ENCODE measurements at places on chromosomes 11 and 22.

DNA sequence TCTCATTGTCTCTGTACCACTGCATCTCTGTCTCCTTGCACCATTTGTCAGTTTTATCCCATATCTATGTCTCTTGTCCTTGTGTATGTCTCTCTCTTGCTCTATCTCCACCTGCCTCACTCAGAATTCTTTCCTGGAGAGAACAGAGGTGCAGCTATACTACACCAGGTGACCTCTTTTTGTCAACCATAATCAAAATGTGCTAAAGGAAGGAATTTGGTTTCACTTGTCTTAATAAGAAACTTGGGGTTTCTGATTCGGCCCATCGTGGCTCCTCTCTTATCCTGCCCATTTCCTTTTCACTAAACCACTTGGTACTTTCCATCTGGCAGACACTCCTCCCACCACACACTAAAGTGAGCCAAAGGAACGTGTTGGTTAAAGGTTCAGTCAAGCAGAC is 2.0 kb upstream of the C11orf42 start:
- H3K27ac ChIP-seq: no peak overlapping the region
- no peaks in the 10 kb centered on the region for H3K27me3 ChIP-seq
- DNase-seq: no peak
- H3K4me3 ChIP-seq: no peak overlapping the region

DNA sequence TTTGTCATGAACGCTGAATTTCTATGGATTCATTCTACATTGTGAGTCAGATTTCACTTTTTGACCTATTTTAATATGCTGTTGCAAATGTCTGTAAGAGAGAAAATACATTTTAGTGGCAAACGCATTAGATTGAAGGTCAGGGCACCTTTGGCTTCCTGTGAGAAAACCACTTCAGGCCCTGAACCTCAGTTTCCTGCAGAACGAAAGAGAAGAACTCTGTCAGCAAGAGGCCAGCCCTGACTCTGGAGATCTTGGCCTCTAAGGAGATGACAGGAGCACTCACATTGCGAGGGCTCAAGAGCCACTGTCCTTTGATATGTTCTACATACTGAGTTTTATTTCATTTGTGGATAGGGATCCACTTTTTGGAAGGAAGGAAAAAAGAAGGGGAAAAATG is 83.6 kb downstream of the KCNJ1 start:
- no peak overlapping the region for H3K27ac ChIP-seq
- no peaks in the 10 kb centered on the region for H3K27me3 ChIP-seq
- no peaks in the 10 kb centered on the region for H3K36me3 ChIP-seq
- H3K4me3 ChIP-seq: no peak overlapping the region
- DNase-seq: no peak

DNA sequence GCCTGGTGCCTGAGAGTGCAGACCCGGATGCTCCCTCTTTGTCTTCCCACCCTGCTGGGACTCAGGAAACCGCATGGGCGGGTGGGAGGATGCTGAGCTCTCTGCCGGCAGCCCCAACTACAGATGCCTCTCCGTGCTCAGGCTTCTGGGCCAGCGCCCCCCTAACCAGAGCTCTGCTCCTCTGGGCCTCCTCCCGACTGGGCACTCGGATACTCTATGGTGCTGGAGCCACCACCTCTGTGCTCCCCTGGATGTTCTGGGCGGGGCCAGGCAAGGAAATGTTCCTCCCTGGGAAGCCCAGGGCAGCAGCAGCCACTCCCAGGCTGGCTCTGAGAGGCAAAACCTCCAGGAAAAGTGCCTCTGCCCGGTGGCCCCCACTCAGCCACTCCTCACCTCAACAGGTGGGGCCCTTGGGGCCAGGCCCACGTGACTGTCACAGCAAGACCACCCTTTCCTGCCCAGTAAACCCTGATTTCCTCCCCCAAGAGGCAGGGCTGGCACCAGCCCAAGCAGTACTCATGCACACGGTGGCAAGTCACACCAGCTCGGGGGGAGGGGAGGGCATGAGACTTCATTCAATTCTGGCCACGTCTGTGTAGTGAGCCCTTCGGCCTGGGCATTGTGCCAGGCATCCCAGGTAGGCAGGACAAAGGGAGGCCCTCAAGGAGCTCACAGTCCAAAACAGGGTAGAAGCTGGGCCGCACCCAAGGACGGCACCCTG is 54.7 kb upstream of the TCF20 start:
- H3K4me3 ChIP-seq: no peak overlapping the region
- H3K36me3 ChIP-seq: no peaks in the 10 kb centered on the region
- DNase-seq: no peak
- no peaks in the 10 kb centered on the region for H3K4me1 ChIP-seq

DNA sequence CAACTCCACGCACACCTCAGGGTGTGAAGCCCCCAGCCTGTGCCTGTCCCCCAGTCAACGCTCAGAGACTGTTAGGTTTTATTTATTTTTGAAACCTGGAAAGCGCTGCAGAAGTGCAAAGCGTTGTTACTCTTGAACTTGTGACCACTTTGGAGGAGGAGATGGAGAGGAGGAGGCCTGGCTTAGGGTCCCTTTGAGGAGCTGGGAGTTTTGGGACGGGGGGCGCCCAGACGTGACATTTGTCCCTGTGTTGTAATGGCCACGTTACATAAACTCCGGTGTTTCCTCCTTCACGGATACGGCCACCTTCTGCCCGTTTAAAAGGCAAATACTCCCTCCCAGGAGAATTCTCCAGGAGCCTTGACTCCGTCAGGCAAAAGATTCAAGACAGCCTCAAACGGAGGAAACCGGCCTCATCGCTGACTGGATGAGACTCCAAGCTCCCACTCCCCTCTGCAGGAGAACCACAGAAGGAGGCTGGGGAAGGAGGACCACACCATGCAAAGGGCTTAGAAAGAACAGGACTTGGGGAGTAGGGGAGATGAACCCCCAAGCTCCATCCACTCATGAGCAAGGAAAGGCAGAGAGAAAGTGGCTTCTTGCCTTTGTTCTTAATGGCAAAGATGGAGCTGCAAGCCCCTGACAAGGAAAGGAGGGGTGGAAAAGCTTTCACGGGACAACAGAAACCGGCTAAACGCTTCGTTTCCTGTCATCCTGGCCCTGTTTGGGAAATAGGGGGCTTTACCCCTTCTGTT is 630 bp downstream of the PIK3IP1 start:
- H3K36me3 ChIP-seq: no peaks in the 10 kb centered on the region
- peak overlapping the region; percentile 99 for H3K27ac ChIP-seq
- peak overlapping the region; percentile 94 for H3K4me3 ChIP-seq
- no peak for DNase-seq

DNA sequence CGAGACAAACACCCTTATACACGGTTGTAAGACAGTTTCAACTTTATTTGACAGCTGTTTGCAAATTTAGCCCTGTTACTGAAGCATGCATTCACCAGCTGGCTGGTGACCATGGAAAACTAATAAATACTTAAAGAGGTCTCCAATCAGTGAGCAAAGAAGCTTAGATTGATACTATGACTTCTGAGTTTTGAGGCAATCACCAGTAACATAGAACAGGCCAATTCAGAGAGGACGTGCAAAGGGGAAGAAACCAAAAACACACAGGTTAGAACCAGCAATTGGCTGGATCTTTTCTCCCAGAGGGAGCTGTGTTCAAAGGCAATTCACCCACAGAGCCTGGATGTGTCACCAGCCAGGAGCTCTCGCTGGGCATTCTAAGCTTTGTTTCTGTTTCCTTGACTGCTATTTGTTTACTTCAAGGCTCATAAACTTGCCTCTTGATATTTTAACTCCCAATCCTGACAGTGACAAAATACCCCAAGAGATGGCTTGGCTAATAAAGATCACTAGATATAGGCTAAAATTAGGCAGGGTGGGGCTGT is 113.6 kb upstream of the MTMR2 start:
- H3K27me3 ChIP-seq: no peaks in the 10 kb centered on the region
- H3K4me3 ChIP-seq: no peak overlapping the region

DNA sequence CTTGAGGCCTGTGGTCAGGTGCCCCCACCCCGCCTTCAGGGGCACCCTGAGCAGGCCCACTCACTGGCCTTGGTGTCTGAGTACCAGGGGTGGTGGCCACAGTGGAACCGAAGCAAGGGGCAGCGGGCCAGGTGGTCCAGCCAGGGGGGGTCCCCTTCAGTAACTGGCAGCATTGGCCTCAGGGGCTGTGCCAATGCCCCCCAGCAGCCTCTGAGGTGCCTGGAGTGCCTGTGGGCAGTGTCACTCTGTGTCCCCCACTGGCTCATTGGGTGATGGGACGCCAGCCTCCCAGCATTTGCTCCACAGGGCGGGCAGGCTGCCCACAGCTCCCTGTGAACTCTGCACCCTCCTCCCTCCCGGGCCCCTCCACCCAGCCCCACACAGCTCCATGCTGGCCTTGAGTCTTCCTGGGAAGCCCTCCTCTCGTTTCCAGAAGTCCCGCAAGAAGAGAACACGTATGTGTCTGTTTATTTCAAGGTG is 29.5 kb upstream of the CARS1 start:
- no peak overlapping the region for H3K27ac ChIP-seq
- no peaks in the 10 kb centered on the region for H3K27me3 ChIP-seq
- no peaks in the 10 kb centered on the region for H3K4me1 ChIP-seq
- H3K36me3 ChIP-seq: no peaks in the 10 kb centered on the region
- no peak overlapping the region for H3K4me3 ChIP-seq

DNA sequence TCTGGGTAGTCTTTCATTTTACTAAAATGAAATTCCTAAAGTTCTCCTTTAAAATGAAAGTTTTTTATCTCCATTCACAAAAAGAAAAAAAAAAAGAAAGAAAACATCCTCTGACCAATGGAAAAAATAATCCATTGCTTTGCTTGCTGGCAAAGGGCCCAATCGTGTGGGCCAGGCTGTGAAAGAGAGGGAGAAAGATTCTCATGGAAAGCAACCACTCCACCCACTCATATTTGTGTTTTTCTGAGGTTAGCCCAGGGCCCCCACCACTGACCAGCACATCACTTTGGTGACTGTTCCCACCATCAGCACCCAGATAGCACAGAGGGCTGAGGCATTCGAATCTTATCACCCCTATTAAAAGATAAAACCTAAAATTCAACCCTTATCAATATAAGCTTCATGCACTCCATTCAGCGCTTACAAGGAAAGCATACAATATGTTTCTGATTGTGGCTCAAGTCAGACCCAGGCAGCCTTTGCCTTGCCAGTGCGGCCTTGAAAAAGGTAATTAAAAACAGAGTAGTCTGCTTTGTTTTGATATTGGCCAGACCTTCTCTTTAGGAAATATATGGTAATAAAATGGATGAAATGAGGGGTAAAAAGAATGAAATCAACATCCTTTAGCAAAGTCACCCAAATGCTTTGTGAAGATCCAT is 192.8 kb downstream of the ETS1 start:
- peaks cover 19% of the 10 kb centered on the region for H3K4me1 ChIP-seq
- DNase-seq: peak; percentile 56
- no peak overlapping the region for H3K4me3 ChIP-seq
- no peak overlapping the region for H3K27ac ChIP-seq
- H3K36me3 ChIP-seq: no peaks in the 10 kb centered on the region

DNA sequence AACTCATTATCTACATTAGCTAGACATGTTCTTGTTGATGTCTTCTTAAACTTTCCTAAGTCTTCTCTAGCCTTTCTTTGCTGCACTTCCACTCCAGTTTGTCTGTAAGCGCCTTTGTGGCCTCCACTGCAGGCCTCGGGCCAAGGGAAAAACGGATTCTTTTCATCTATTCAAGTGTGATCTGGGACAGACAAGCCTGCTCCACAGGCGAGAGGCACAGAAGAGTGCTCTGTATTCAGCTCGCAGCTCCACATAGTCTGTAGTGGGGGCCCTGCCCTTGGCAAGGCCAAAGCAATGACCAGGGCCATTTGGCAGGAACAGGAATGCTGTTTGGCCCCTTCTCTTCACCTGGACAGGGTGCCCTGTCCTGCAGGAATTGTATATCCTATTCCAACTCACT is 84.1 kb upstream of the BARX2 start:
- no peaks in the 10 kb centered on the region for H3K27me3 ChIP-seq
- DNase-seq: no peak
- no peak overlapping the region for H3K4me3 ChIP-seq
- H3K4me1 ChIP-seq: peaks cover 3% of the 10 kb centered on the region
- H3K27ac ChIP-seq: no peak overlapping the region

DNA sequence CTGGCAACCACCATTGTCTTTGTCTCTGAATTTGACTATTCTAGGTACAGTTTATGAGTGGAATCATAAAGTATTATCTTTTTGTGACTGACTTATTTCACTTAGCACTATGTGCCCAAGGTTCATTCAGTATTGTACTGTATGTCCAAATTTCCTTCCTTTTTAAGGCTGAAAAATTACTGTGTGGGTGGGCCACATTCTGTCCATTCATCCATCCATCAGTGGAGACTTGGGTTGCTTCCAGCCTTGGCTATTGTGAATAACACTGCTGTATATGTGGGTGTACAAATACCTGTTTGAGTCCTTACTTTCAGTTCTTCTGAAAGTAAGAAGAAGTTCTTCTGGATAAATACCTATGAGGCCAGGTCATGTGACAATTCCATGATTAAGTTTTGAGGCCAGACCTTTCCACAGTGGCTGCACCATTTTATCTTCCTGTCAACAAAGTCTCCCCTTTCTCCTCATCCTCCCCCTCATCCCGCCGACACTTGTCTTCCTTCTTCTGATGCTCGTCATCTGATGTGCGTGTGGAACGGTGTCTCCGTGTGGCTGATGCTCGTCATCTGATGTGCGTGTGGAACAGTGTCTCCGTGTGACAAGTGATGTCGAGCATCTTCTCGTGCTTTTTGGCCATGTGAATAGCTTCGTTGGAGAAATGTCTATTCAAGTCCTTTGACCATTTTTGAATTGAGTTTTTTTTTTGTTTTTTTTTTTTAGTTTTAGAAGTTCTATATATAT is 49.5 kb downstream of the SBF1 start:
- no peaks in the 10 kb centered on the region for H3K36me3 ChIP-seq
- H3K27ac ChIP-seq: no peak overlapping the region
- H3K27me3 ChIP-seq: no peaks in the 10 kb centered on the region

- H3K27ac ChIP-seq: no peak overlapping the region
- no peak overlapping the region for H3K4me3 ChIP-seq
- H3K4me1 ChIP-seq: no peaks in the 10 kb centered on the region
- DNase-seq: no peak
- H3K27me3 ChIP-seq: no peaks in the 10 kb centered on the region
Observed at GRCh38 chr11:15764326-15764725, 592.0 kb downstream of the SOX6 start.

- no peaks in the 10 kb centered on the region for H3K27me3 ChIP-seq
- no peak for DNase-seq
- no peak overlapping the region for H3K27ac ChIP-seq
- H3K4me3 ChIP-seq: no peak overlapping the region
Observed at GRCh38 chr11:109914809-109915653, 178.2 kb upstream of the ZC3H12C start.

DNA sequence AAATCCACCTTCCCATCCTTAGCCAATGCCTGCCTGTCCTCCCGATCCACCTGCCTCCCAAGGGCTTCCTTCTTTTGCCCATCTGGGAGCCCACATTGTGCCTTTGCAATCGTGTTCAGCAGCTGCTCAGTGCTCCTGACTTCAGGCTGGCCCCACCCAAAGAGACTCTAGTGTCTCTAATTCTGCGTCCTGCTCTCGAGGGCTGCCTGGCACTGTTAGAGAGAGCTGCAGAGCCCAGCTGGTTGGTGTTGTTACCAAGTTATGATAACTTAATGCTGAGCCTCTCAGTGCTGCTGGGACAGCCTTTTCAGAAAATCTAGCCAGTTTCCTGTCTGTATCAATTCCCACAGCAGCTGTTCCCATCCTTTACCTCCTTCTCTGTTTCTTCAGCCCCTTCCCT is 69.1 kb downstream of the MICAL2 start:
- no peak overlapping the region for H3K4me3 ChIP-seq
- DNase-seq: no peak
- H3K4me1 ChIP-seq: peaks cover 41% of the 10 kb centered on the region

GRCh38 chr11:112334381-112334780 is 73.7 kb upstream of the PLET1 start:
- no peak overlapping the region for H3K4me3 ChIP-seq
- H3K27me3 ChIP-seq: no peaks in the 10 kb centered on the region
- H3K4me1 ChIP-seq: no peaks in the 10 kb centered on the region
- DNase-seq: no peak
- no peaks in the 10 kb centered on the region for H3K36me3 ChIP-seq

Data from testis (tissue), 5 donors.